ENCODE measurements at places on chromosomes 11 and 22. TPM values are rescaled to one million over a fixed set of nuclear protein-coding genes. Genes with fewer than 3 reads are reported as not detected.

- no peak for DNase-seq
Measured at GRCh38 chr22:31944700-31945442, 536 bp downstream of the YWHAH start.

DNA sequence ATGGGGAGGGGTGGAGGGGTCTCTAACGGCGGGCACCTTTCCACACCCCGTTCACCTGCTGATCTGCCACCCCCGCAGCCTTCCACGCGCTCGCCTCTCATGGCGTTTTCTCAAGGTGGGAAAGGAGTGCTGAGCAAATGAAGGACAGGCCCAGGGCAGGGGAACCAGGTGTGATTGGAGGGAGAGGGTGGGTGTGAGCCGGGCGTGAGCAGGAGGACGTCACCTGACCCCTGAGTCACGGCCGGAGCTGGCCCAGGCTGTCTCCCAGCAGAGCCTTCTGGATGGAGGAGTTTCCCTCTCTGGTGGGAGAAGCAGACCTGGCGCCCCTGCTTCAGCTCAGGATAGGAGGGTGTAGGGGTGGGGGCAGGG is 14.0 kb upstream of the ARHGAP8 start:
- DNase-seq, result no peak

GRCh38 chr11:86802601-86803051 is 2.3 kb downstream of the PRSS23 start:
- peak; percentile 50 for DNase-seq

GRCh38 chr22:50683086-50683993 is 10.7 kb downstream of the SHANK3 start:
- DNase-seq, result no peak

- DNase-seq, result no peak
Measured at GRCh38 chr22:48393041-48393370, 1434.7 kb downstream of the BRD1 start.

GRCh38 chr11:16867097-16867496 is 128.7 kb downstream of the C11orf58 start:
- no peak for DNase-seq

DNA sequence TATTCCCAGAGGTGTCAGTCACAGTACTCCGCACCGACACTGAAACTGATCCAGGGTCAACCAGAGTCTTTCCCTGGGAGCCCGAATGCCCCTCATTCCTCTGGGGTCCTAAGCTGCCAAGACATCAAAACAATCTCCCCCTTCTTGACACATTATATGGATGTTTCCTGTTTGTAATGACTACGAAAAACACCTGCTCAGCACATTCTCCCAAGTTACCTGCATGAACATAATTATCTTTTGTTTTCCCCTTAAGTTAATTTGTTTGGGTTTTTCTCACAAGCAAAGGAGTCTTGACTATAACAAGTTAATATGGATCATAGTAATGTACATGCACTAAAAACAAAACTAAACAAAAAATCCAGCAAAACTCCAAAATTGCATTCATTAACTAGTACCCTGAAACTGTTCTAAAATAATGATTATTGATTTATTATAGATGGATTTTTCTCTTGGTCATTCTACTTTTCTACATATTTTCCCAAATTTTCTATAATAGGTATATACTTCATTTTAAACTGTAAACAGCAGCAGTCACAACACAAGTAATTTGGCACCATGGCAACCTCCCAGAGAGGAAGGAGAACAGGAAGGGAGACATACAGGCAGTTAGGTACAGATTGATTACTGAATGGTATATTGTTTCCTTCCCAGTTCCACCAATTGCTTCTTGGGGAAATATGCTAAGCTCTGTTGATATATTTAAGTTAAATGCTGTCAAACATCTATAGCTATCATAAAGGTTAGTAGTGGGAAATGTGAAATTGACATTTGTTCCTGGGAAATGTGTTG is 631.5 kb downstream of the METTL15 start:
- DNase-seq, result no peak

- no peak for DNase-seq
Measured at GRCh38 chr11:23398052-23398451, 537.8 kb upstream of the CCDC179 start.

- no peak for DNase-seq
Measured at GRCh38 chr22:20392983-20393704, 807 bp upstream of the ZNF74 start.

GRCh38 chr11:11284481-11284880 is 68.6 kb downstream of the CSNK2A3 start:
- no peak for DNase-seq

GRCh38 chr22:19085233-19085718 is 36.9 kb downstream of the DGCR2 start:
- DNase-seq, result peak; percentile 36

DNA sequence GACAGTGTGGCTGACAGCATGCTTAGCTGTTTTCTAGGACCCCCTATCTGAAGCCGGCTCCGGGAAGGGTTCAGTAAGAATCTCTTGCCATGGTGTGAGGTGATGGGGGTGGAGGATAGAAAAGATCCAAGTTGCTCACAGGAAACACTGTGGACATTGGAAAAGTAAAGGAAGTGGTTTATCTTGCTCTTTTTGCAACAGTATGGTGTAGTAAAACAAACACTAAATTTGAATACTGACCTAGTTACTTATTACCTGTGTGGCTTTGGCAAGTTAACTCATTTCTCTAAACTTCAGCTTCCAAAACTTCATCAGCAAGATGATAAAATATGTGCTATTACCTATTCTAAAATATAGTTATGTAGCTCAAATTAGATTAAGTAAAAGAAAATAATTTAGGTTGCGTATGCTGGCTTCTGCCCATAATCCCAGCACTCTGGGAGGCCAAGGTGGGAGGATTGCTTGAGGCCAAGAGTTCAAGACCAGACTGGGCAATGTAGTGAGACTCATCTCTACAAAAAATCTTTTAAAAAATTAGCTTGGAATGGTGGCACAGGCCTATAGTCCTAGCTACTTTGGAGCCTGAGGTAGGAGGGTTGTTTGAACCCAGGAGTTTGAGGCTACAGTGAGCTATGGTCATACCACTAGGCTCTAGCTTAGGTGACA is 51.6 kb upstream of the APOA1 start:
- DNase-seq, result no peak

DNA sequence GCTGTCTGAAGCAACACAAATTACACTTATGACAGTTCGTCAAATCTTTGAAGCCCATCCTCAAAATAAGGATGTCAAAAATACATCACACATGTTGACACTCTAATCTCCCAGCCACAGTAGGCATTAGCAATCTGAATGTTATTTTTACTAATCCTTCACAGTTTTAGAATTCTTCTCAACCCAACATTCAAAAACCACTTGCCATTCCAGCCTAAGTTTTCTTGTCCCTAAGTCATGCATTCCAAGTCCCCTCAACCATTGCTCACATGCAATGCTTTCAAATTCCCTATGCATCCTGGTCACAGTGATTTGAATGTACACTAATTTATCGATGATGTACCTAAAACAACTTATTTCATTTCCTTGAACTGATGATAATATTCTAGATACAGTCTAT is 7.5 kb downstream of the BDNF start:
- no peak for DNase-seq

DNA sequence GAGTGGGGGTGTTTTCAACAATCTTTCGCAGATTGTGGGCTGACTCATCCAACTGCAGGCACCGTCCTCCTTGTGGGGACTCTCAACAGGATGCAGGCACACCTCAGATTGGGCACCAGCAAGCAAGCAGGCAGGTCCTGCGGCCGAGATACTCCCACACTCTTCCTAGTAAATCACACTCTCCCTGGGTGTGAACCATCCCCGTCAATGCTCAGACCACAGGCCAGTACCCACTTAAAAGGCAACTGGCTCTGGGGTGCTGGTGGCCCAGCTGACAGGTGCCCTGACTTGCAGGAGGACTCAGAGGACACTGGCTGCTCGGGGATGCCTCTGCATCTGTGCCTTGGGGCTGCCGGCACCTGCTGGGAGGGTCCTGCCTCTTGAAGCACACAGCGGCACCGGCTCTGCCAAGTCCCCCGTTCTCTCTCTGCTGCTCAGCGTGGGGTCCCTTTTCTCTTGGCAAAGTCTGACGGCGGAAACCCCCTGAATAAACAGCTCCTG is 282.5 kb downstream of the CTTN start:
- DNase-seq, result no peak

- DNase-seq, result no peak
Measured at GRCh38 chr22:31227186-31227585, 15.1 kb downstream of the LIMK2 start.

GRCh38 chr11:75424396-75424795 is 8.6 kb downstream of the KLHL35 start:
- no peak for DNase-seq

DNA sequence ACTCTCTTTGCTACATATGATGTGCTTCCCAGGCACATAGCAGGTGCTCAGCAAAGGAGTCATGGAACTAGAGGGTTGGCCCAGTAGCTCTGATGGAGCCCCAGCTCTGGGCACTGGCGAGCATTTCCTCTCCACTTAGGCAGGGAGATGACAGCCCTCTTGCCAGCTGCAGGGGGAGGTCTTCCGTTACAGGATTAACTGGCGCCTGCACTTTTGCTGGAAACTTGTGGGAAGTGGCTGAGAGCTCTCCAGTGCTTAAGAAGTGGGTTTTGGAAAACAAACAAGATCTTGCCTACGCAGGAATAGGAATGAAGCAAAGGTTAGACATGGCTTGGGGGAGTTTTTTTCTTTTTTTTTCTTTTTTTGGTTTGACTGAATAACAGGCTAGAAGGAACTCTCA is 75.5 kb downstream of the MICAL2 start:
- DNase-seq, result no peak

- DNase-seq, result peak; percentile 84
Measured at GRCh38 chr11:58575377-58576020, at the start of gene LPXN. Gene LPXN, minus strand, starts transcription at chr11:58575856. Its CDS starts 84 bp downstream, at chr11:58575772.

Gene GAS2
- 0.48 TPM for total RNA-seq

Gene FJX1
- total RNA-seq, result 62.0 TPM

Gene PTPRJ
- total RNA-seq, result 15.7 TPM

Gene ACRV1
- not detected for total RNA-seq

Gene VPREB3
- 0.79 TPM for total RNA-seq

Gene PTPRCAP
- total RNA-seq, result not detected

Measured in HFFc6 (cell line).